NCI-H524 (cell line): ENCODE measurements at places on chromosomes 4 and X.

DNA sequence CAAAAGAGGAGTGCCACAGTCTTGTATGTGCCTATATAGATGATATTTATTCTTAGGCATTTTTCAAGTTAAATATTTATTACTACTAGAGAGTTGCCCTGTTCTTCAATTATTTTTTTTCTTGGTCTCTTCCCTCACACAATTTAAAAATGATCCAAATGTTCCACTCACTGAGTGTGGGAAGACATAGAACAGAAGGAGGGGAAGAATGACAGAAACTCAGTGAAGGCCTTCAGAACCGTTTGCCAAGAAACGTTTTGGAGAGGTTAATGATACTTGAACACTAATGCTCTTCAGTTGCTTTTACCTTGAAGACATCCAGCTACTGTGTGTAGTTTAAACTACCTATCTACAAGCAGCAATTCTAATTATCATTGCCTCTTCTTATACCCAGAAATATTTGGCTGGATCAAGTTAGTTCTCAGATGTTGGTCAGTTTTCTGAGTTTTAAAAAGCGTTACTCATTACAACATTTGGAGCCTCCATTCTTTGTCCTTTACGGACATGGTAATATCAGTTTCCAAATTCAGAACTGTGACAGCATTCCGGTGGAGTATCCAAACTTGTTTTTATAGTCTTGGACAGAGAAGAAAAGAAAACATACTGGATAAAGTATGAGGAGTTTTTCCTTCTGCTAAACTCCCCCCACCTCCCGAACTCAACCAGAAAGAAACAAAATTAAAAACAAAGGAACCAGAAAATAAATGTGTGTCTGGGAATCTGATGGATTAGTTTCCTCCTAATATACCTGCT, 389.7 kb downstream of the SPRY1 start:
- no peak for DNase-seq

GRCh38 chr4:169593050-169593560, 19.3 kb downstream of the NEK1 start:
- no peak for DNase-seq

GRCh38 chr4:41832961-41833360, 84.4 kb upstream of the PHOX2B start:
- peak; percentile 59 for DNase-seq

DNA sequence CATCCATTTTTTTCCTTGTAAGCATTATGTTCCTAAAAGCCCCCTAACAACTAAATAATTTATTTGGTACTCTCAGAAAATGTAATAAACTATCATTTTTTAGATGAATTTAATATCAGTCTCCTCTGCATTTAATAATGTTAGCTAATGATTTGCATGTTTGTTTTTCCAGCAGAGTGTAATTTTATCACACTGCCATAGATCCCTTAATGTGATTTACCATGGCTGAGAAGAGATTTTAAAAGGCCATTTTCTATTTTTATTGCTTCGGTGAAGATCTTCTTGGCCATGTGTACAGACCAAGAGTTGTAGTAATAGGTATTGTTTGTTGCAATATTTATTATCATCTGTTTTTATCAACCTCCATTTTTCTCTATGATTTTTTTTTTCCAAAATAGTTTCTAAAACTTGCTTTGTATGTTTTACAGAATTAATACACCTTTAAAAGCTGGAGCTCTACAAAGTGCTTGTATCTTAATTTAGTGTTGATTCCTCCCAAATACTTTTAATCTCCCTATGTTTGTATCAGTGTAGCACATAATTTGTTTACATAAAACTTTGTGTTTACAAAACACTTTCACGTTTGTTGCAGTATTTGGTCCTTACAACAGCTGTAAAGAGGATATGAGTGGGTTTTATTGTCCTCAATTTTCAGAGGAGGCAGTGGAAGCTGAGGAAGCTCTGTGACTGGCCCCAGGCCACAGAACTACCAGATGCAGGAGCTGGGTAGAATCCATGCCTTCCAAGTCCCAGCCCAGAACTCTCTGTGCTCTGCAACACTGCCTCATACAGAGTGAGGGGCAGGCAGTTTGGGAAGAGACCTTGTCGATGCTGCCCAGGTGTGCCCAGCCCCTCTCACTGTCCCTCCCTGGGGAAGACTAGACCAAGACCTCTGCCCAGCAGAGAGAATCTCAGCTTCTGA, 58.1 kb downstream of the FAM114A1 start:
- no peak for DNase-seq

GRCh38 chr4:114734594-114734993, 136.0 kb downstream of the UGT8 start:
- peak; percentile 43 for DNase-seq
